ENCODE measurements at places on chromosomes 13 and 19.
A peak's percentile ranks its signal among the peaks of the same experiment; 100 is the strongest.

DNA sequence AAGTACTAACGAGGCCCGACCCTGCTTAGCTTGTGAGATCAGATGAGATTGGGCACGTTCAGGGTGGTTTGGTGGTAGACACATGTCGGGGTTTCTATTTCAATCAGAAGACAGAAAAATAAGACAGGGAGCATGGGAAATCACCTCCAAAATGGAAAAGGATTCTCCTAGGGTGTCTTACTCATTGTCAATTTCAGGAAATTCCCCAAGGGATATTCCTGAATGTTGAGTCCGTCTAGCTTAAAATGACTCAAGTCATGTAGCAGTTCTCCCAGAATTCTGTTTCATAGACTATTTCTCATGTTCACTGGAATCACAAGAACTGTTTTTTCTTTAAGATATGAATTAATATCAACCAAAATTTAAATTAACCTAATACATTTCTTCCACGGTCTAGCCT is 380.1 kb downstream of the EFNB2 start:
- no peak for DNase-seq

DNA sequence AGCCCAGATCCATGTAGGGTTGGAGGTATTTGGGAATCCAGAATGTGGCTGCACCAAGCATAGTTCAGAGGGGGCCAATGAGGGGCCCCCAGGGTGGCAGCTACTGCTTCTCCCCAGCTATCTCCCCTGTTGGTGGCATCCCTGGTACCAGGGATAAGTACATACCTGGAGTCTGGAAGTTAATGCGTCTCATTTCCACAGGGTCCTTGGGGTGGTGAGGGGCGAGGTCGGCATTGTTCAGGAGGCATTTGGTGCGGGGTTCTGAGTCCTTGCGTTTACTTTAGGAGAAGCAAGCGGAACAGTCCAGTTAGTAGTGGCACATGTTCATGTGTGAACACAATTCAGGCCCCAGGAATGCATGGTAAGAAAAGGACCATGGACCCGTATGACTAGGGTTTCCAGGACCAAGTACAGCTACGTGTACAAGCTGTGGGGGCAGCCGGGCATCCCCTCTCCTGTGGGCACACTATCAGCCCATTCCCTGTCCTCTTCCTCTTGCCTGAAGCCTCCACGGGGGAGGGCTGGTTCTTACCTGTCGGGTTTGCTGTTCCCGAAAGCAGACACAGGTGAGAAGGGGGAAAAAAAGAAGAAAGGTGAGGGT is 122.3 kb downstream of the PTPRS start:
- no peak for DNase-seq

DNA sequence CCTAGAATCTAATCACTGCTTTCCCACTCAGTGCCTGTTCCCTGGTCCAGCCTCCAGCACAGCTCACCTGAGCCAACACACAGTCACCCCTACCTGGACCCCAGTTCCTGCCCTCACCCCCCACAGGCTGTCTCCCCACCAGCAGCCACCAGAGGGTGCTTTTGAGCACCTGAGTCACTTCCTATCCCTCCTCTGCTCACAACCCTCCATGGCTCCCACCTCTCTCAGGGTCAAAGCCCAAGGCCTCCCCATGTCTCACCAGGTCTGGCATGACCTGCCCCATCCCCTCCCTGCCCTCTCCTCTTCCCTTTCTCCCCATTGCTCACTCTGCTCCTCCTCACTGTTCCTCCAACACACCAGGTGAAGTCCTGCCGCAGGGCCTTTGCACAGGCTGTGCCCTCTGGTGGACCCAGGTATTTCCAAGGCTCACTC is 7.1 kb upstream of the DPP9 start:
- DNase-seq, result no peak

DNA sequence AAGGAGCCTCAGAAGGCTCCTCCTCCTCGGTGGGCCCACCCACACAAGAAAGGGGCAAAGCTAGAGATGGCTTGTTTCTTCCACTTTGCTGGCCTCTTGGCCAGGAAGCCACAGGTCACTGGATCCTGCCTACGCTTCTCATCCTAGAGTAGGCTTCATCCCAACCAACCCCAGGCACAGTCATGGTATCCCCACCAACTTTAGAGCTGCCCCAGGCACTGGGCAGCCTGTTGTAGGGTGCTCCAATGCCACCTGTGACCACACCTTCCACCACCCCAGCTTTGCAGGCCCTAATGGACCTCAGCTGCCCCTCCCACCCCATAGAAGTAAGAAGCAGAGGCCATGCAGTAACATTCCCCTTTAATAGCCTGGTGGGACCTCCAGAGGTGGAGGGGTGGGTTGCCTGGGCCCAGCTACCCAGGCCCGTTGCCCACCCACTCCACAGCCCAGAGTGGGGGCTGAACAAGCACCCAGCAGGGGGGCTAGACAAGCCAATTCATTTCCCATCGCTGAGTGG is 522 bp upstream of the CHMP2A start:
- no peak for DNase-seq

DNA sequence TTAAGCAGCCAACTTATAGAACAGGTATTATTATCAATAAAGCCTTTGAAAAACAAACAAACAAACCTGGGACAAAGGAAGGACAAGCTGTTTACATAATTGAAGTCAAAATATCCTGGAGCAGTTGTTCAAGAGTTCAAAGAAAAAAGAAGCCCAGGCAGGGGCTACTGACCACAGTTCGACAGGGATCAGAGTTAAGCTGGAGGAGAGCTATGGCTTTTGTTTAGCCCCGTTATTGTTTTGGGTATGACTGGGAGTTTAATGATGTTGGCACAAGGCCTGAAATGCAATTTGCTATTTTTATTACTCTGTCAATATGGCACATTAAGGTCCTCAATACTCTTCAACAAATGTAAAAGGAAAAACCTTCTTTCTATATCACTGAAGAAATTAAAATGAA is 624.4 kb upstream of the KLHL1 start:
- DNase-seq, result no peak

DNA sequence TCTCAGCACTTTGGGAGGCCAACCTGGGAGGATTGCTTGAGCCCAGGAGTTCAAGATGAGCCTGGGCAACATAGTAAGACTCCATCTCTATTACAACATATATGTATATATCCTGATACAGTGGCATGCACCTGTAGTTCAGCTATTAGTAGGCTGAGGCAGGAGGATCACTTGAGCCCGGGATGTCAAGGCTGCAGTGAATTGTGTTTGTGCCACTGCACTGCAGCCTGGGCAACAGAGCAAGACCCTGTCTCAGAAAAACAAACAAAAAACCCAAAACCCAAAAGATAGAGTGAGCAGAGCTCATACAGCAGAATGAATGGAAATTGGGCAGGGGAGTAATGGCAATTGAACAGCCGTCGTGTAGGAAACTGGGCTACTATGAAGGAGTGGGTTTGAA is 17.3 kb upstream of the SHKBP1 start:
- no peak for DNase-seq

GRCh38 chr13:30119476-30119875 is 187.9 kb downstream of the KATNAL1 start:
- no peak for DNase-seq

DNA sequence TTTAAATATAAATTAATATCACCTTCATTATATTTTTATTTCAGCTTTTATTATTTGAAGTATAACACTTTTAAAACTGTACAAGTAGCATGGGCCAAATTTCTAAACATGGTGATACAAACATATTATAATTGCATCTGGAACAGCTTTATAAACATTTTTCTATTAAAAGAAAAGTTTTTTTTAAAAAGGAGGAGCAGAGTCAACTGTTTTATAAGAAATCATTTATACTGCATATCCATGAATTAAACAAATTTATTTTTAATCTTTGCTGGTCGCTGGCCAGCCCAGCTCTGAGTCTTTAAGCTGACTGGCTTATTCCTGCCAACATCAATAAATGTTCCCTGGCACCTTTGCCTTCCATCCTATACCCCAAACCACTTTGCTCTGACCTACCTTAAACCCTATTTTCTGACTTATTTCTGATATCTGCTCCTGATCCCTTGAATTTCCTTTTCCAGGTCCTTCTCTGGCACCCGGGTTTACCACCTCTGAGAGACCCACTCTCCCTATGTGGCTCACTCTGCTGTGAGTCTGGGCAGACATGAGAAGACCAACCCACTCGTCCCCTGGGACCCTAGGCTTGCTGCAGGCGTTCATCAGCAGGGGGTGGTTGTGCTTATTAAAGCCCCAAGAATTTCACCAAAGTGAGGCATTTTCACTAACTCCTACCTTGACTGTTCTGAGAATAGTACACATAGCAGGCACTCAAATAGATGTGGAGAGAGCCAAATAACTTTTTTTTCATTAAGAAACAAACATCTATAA is 220.3 kb downstream of the KLF12 start:
- no peak for DNase-seq

GRCh38 chr19:11587302-11587974 is 9.8 kb upstream of the ZNF627 start:
- peak; percentile 59 for DNase-seq

DNA sequence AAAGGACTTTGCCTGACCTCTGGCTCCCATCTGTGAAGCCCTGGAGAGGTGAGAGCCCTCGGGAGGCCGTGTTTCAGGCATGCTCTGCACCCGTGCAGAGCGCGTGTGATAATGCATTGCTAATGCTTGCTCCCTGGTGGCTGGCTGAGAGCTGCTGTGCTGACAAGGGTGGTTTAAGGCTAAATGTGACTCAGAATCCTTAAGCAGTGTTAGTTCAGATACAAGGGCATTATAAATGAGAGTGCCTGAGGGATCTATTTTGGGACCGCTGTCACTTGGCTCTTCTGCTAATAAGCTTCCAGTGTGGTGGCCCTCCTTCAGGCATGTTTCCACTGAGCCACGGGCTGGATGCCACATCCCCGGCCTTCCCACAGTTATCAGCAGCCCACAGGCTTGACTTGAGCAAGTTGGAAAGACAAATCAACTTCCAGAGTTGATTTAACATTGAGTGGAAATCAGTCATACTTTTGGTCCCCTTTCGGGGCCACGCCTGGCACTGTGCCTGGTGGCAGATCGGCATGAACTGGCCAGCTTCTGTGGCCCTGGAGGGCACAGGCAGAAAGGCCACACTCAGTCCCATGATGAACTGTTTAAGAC is 17.0 kb downstream of the ALOX5AP start:
- no peak for DNase-seq

GRCh38 chr13:101942535-101943157 is 459.2 kb downstream of the FGF14 start:
- peak; percentile 24 for DNase-seq

GRCh38 chr19:17775991-17776803 is 18.7 kb upstream of the B3GNT3 start:
- no peak for DNase-seq

DNA sequence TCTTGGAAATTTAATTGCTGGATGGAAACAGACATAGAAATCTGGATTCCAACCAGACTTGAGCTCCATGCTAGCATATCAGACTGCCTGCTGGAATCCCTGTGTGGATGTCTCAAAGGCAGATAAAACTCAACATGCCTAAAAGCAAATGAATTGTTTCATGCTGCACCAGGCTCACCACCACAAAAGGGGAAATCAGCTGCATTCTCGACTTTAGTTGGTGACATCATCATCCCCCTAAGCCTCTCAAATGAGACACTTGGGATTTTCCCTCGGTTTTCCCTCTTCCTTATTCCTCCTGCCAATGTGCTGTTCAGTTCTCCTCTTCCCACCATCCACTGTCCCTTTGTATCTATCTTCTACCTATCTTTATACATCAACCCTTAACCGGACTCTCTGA is 134.3 kb downstream of the ZDHHC20 start:
- DNase-seq, result no peak

GRCh38 chr19:48342841-48343540 is 17.6 kb downstream of the EMP3 start:
- no peak for DNase-seq

GRCh38 chr13:67806796-67807195 is 576.7 kb upstream of the PCDH9 start:
- no peak for DNase-seq

DNA sequence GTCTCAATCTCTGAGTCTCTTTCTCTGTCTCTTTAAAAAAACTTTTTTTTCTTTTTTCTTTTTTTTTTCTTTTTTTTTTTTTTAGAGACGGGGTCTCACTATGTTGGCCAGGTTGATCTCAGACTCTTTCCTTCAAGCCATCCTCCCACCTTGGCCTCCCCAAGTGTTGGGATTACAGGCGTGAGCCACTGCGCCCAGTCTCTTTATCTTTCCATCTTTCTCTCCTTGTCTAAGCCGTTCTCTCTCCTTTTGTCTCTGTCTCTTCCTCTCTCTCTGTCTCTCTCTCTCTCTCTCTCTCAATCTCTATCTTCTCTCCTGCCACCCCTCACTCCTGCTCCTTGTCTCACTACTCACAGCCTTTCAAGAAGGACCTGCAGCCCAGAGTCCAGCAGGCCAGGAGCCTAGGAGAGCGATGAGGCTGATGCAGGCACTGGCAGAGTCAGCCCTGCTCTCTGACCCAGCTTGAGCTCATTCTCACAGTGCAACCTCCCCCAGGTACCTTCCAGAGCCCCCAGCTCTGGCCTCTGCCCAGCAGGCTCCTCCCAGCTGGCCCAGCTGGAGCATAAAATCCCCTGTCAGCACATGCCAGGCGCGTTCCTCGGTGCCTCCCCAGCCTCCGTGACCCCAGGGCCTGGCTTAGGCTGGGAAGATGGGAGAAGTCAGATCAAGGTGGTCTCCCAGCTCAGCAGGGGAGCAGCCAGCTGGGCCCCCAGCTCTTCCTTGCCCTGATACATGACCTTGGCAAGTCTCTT is at the start of gene NPHS1:
NPHS1 (minus strand) TSS at position 476 of the 752 bp plus-strand sequence. CDS start 667 bp downstream, outside the sequence.
- no peak for DNase-seq

- no peak for DNase-seq
These were observed 1.1 kb downstream of the ZNF653 start for GRCh38 chr19:11504502-11505031.

DNA sequence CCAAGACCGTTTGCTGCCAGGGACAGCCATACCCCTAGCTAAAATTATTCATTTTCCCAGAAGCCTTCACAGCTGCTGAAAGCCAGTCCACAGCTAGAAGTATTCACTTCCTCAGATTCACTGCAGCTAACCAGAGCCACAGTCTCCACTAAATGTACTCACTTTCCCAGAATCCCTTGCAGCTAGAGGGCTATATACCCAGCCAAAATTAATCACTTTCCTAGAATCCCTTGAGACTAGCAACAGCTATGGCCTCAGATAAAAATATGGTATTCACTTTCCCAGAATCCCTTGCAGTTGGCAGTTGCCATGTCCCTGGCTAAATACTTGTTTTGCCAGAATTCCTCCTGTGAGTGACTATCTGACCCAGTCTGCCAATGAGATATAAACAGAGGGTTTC is 13.8 kb upstream of the MEIS3 start:
- no peak for DNase-seq

GRCh38 chr13:25585000-25585399 is 213.2 kb downstream of the ATP8A2 start:
- DNase-seq, result no peak

GRCh38 chr19:1884291-1884718 is 991 bp downstream of the ABHD17A start:
- DNase-seq, result no peak

GRCh38 chr13:42114278-42114677 is 65.8 kb downstream of the DGKH start:
- no peak for DNase-seq

- no peak for DNase-seq
These were observed 72.0 kb downstream of the TEX29 start for GRCh38 chr13:111392486-111392885.
